Stimulated activated CD8-positive, alpha-beta memory T cell treated with anti-CD3 and anti-CD28 coated beads, Interleukin-7, amount 100 ng/mL, for 1 hour (primary cell): ENCODE measurements at places on chromosomes 2 and 18.

DNA sequence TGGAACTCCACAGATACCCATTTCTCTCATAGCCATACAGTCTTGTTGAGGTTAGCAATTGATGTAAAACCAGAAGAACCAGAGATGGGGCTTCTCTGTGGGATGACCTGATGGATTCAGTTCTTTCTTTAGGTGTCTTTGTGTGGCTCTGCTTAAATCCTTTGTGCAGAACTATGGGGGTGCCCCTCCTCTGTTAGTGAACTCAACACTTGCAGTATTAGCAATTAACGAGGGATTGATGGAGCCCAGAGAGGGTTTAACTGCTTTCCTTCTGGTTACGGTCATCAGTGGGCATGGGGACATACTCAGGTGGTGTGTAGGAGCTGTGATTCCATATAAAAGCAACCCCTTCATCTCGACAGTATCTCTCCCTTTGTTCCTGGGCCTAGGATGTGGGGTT lies 406.8 kb upstream of the FAM98A start:
- no peak for DNase-seq

GRCh38 chr2:85091838-85092237 lies 41.4 kb upstream of the TCF7L1 start:
- DNase-seq, result no peak

- DNase-seq, result no peak
Observed at GRCh38 chr18:484749-485464, 15.6 kb downstream of the COLEC12 start.

DNA sequence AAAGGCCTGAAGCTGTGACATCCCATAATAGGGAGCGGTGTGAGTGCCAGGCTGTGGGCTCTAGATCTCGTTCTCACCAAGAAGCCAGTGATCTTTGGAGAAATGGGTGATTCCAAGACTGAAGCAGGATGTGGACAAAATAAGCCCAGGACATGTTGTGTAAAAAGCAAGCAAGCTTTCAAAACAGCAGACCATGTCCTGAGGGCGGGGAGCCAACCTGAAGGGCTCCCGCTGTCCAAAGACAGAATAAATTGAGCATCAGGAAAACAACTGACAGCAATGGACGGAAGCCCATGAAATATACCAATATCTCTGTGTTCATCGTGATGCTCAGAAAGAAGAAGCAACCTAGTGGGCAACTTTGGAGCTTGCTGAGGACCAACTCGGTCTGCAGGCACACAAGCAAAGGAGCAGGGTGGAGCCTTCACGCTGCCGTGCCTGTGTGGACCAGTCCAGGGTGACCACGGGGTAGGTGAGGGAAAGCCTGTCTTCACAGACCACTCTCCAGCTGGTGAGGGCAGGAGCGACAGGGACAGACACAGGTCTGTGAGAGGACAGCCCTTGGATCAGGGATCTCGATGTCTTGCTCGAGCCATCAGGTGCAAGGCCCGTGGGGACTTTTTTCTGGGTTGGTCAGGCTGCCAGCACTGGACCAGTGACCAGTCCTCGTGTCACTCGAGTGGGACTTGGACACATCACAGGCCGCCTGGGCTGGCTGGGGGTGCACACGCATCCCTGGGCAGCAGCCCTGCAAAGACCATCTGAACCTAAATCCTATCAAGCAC lies 21.5 kb downstream of the MTERF4 start:
- no peak for DNase-seq
